ENCODE measurements at places on chromosomes 12 and 14.

- DNase-seq: no peak
Observed at GRCh38 chr14:20751963-20752562, 6.4 kb downstream of the EDDM3A start.

DNA sequence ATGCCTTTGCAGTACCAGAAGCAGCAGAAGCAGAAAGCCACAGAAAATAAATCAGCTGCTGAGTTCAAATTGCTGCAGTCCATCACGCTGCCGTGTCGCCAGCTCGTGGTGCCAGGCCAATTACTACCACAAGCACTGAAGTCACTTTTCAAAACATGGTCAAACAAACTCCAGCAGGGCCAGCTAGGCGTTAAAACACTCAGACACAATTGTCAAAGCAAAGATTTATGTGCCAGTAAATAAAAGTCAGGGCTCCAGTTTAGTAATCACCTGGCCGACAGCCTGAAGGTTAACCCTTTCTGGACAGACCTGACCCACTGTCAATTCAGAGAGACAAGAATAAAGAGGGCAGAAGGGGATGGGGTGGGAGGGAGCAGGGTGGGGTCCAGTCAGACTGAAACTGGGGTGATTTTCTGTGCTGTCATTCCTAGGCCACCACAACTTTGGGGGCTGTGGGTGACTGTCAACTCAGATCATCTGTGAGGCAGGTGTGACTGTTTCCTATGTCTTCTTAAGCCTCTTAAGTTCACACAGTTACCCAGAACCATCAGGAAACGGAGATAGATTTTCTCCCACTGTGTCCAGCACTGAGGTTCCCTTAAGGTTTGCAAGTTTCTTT is 109.8 kb upstream of the FUT8 start:
- peak; percentile 66 for DNase-seq

GRCh38 chr12:19140381-19141236 is 11.1 kb downstream of the PLEKHA5 start:
- no peak for DNase-seq

- no peak for DNase-seq
Observed at GRCh38 chr14:89576145-89576927, 159.3 kb upstream of the FOXN3 start.

DNA sequence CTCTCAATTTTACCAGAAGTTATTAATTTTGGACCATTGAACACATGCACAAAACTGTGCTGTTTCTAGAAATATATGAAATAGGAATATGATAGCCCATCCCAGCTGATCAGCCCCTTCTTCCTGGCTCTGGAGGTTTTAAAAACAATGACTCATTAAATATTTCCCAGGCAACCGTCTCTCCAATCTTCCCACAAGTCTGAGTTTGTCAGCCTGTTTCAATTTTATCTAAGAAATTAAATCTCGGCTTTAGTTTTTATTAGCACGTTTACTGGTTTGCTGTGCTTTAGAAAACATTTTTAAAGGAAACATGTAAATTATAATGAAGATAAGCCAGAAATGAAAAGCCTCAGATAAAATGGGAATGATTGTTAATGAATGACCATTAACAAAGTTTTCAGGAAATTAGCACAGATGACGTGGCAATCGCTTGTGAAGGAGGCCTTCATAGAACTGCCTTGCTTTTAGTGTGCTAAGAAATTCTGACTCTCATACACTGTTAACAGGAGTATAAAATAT is 89.3 kb upstream of the RAP1B start:
- no peak for DNase-seq

GRCh38 chr12:25716842-25717241 is 163.8 kb upstream of the LMNTD1 start:
- no peak for DNase-seq

DNA sequence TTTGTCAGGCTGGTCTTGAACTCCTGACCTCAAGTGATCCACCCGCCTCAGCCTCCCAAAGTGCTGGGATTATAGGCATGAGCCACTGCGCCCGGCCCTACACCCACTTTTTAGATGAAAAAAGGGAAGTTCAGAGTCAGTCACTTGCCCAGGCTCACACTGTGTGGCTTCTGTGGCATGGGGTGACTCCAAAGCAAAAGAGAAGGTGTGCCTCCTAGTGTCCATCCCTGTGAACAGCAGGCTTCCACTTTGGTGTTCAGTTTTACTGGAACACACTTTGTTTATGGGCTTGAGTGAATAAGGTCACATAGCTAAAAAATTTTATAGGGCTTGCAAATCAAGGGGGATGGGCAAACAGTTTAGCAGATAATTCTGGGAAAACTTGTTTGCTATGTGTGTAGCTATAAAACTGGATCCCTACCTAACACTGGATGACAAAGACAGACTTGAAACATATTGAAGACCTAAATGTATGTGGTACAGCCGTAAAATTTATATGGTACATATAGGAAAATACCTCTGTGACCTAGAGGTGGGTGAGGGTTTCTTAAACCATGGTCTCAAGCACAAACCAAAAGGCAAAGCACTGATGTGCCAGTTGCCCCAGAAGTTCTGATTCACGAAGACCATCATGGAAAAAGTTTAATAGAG is 54.9 kb downstream of the EID3 start:
- peak; percentile 75 for DNase-seq

DNA sequence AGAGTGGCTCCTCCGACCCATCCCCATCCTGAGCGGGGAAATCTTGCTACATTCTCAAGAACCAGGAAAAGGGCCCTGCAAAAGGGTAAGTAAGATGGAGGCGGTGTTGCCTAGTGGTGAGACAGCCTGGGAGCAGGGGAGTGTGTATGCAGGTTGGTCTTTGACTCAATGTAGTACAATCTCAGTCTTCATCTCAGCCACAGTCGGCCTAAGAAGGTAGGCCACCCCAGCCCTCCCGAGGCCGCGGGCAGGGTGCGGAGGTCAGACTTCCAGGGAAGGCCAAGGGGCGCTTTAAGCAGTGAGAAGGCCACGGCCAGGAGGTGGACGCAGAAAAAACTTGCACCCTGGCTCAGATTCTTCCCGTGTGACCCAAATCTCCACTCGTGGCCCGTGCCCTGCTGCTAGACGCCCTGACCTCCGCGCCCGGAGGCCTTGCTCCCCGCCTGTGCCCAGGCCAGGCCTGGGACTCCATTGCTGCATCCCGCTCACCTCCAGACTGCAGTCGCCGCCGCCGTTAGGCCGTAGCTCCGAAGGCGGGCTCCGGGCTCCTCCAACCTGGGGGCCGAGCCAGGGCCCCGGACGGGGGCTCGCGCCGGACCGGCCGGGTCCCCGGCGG is 435 bp downstream of the FOXM1 start:
- DNase-seq: no peak

GRCh38 chr14:58465421-58465820 is 37.9 kb downstream of the KIAA0586 start:
- DNase-seq: no peak

GRCh38 chr12:26614011-26614616 is 218.9 kb downstream of the ITPR2 start:
- DNase-seq: peak; percentile 2

DNA sequence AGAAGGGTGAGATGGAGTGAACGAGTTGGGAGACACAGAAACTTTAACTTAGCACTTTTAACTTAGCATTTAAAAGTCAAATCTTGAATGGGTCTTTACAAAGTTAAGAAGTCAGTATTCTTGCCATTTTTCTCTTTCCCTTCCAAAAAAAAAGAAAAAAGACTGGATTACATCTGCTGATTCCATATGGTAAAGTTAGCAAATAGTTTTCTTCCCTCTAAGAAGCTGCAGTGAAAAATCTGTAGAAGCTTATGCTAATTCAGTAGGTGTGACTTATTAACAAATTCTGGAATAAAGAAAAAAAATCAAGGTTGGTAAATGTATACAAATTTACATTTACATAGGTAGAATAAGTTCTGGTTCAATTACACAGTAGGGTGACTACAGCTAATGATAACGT is 50.9 kb downstream of the COCH start:
- no peak for DNase-seq

DNA sequence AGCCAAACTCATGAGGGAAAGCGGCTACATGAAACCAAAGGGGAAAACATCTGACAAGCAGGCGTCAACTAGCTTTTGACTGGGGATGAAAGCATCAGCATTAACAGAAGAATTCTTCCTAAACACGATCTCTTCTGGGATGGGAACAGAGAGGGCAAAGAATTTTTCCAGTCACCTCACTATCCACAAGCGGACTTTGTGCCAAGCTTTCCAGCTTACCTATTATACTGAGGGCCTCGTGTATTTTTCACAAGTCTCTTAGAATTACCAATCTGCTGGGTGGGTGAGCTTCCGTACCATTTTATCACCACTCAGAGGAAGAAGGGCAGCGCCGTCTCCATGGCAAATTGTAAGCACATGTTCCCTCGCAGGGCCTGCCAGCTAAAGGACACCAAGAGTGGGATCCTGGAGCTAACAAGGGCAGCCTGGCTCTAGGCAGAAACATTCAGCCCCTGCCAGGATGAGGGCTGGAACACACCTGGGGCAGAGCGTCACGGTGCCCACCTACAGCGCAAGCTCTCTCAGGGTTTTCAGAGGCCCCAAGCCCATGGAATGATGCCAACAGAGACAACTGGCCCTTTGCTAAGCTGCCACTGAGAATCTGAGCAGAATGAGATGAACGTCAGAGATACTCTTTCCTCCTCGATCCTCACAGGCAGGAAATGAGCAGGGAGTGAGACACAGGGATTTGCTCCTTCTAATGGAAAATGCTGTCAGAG is 74.6 kb downstream of the CHGA start:
- DNase-seq: no peak

GRCh38 chr14:34507459-34507858 is 32.0 kb downstream of the EAPP start:
- DNase-seq: no peak

DNA sequence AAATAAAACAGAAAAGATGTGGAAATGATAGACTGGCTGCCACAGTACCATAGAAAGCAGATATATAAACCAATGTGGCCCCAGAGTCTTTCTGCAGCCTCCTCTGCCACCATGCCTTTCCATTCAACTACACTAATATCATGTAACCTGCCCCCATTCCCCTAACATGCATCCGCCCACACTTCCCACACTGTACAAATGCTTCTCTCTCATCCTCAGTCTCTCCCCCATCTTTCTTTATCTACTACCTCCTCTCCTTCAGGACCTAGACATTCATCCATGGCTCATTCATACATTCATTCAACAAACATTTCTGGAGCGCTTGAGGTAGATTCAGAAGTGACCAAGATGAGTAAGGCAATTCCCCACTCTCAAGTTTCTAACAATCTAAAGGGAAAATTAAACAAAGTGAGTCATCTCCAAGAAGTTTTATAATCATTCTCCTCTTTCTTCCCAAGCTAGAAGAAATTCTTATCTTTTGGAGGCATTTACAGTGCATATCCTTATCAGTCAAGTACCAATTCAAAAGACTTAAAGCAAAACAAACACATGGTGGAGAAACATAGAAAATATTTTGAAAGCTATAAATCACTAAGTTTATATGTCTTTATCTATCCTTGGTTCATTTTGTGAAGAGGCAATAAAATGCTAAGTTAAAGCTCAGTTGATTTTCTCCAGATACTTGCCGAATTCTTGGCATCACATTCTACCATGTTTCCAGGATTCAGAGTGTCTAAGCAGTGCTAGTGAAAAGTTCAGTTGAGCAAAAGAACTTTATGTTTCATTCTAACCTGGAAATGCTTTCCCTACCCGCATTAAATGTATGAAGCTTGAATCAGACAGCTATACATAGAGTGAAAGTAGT is 70.5 kb upstream of the FRMD6 start:
- DNase-seq: no peak

- DNase-seq: no peak
Observed at GRCh38 chr12:107817250-107817649, 42.7 kb downstream of the ASCL4 start.

DNA sequence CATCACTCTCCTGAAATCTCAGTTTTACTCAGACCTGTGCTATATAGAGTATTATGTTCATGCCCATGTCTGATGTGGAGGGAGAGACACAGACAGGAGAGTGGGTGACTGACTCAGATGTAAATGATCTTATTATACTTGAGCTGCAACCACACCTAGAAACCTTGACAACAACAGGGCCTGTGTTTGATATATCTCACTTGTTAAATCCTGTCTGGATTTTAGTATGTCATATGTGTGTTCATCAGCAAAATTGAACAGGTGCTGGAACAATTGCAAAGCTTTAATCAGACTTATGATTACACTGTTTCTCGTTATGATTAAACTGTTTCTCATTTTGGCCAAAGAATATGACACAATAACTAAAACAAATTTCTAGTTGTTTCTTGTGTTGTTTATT is 37.7 kb downstream of the DIP2B start:
- peak; percentile 77 for DNase-seq

GRCh38 chr14:27725482-27725881 is 1041.1 kb upstream of the FOXG1 start:
- no peak for DNase-seq

DNA sequence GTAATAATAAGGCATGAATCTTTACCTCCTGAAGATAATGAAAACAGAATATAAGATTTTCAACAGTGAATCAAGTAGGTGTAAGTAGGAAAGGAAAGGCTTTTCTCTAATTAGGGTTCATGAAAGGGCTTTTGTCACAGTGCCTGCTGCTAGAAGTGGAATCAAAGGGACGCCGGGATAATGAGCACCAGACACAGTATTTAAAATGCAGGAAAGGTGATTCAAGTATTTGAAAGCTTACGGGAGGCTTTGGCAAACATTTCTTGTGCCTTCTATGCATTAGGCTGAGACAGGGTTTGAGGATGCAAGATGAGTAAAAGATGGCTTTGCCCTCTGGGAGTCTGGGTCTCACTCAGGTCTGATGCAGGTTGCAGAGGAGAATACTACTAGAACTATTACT is 70.5 kb upstream of the ANO4 start:
- DNase-seq: no peak

DNA sequence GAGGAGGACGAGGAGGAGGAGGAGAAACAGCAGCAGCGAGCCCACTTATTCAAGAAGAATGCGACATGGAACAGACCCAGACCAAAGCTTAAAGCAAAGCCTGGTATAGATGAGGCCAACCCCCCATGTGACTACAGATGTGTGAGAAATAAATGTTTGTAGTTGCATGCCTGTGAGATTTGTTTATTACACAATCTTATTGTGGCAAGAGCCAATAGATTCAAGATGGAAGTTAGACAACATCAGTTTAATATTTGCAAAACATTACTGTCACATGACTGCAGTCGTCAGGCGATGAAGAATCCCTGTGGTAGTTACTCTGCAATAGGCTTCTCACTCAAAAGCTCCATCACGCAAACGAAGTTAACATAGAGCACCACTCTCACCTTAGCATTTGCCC is 17.2 kb upstream of the SLC35F4 start:
- no peak for DNase-seq

GRCh38 chr12:10851243-10851858 is 2.1 kb upstream of the PRR4 start:
- DNase-seq: no peak

GRCh38 chr14:61838661-61839245 is 76.5 kb downstream of the SNAPC1 start:
- no peak for DNase-seq
